GM03348 (cell line): ENCODE measurements at places on chromosomes 6 and 20.

- DNase-seq: no peak
These were observed 1.9 kb upstream of the ZNF831 start for GRCh38 chr20:59161721-59162120.

GRCh38 chr6:87375315-87375714, 30.7 kb downstream of the C6orf163 start:
- DNase-seq: no peak

- no peak for DNase-seq
These were observed 62.0 kb downstream of the FHL5 start for GRCh38 chr6:96624957-96625356.

GRCh38 chr6:150822932-150823331, 42.6 kb upstream of the MTHFD1L start:
- DNase-seq: no peak
